ENCODE measurements at places on chromosomes 5 and 9.
A peak's percentile ranks its signal among the peaks of the same experiment; 100 is the strongest.

DNA sequence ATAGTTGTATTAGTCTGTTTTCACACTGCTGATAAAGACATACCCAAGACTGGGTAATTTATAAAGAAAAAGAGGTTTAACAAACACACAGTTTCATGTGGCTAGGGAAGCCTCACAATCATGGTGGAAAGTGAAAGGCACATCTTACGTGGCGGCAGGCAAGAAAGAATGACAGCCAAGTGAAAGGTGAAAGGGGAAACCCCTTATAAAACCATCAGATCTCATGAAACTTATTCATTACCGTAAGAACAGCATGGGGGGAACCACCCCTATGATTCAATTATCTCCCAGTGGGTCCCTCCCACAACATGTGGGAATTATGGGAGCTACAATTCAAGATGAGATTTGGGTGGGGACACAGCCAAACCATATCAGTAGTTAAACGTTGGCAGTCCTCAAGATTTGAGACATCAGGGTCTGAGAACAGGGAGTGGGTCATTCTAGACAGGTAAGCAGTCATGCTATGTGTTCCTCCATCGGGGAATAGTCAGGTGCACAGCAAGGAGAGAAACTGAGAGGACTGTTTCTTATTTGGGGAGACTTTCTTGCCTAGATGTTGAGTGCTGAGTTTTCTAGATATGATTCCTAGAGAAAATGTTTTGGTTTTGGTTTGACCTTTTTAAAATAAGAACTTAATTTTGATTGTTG, 45.8 kb upstream of the ENTREP1 start:
- no peak for DNase-seq

- DNase-seq, result no peak
Measured at GRCh38 chr5:149426931-149427330, 47.8 kb upstream of the IL17B start.

- no peak for DNase-seq
Measured at GRCh38 chr5:114636271-114636670, 274.4 kb downstream of the KCNN2 start.

DNA sequence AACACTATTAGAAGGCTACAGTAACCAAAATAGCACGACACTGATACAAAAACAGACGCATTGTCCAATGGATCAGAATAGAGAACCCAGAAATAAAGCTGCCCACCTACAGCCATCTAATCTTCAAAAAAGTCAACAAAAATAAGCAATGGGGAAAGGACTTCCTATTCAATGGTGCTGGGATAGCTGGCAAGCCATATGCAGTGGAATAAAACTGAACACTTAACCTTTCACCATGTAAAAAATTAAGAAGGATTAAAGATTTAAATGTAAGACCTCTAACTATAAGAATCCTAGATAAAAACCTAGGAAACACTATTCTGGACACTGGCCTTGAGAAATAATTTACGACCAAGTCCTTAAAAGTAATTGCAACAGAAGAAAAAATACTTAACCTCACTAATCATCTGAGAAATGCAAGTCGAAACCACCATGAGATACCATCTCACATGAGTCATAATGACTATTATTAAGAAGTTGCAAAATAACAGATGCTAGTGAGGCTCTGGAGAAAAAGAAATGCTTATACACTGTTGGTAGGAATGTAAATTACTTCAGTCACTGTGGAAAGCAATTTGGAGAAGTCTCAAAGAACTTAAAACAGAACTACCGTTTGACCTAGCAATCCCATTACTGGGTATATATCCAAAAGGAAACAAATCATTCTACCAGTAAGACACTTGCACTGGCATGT, 203.3 kb upstream of the CDH9 start:
- no peak for DNase-seq

DNA sequence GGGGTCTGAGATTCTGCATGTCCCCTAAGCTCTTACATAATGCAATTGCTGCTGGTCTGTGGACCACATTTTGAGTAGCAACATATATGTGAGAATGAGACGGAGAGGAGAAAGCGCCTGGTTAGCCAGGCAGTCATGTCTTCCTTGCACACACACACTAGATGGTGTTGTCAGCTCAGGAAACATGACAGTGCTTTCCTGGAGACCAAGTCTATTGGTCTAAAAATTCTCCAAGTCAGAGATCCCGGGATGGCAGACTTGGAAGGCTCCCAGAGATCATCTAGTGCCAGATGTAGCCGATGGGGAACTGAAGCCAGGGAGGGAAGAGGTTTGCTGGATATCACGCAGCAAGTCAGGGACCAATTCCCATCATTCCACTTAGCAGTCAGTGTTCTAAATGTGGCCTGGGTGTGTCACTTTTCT, 53.4 kb downstream of the GALNT12 start:
- no peak for DNase-seq

GRCh38 chr5:135642488-135642870, 63.7 kb upstream of the CXCL14 start:
- DNase-seq, result no peak

DNA sequence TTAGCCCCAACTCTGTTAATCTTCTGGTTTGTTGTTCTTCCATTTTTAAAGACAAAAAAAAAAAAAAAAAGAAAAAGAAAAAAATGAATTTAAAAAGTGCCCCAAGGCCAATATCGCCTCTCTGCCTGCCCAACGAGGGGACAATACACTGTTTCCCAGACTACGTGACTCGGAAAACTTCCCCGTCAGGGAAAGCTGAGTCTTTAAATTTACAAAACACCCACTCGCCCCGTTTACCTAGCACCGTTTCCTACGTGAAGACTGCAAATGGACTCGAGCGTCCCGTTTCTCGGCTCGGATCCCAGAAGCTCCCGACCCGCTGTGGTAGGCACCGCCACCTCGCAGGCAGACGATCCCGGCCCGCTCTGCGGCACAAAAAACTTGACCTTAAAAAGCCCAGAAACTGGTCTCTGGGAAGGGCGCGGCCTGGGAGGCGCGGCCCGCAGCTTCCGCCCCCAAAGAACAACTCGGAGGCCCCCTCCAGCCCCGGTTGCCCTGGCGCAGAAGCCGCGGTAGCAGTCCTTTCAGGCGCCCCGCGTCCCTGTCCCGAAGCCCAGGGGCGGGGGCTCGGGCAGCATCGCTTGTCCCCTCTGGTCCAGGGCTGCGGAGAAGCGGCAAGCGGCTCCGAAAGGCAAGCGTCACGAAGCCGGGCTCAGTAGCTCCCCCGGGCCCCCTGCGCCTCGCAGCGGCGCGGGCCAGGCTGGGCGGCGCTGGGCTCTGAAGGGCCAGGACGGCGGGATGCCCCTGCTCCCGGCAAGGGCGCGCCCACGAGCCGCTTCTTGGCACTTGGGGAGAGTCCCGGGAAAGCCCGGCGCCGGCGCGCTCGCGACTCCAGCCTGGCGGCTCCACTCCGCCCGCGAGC, at the start of gene GCNT4:
TSS of gene GCNT4 (minus strand) at position 367 of the 862 bp plus-strand sequence. CDS start 22,521 bp downstream, outside the sequence.
- peak; percentile 25 for DNase-seq

DNA sequence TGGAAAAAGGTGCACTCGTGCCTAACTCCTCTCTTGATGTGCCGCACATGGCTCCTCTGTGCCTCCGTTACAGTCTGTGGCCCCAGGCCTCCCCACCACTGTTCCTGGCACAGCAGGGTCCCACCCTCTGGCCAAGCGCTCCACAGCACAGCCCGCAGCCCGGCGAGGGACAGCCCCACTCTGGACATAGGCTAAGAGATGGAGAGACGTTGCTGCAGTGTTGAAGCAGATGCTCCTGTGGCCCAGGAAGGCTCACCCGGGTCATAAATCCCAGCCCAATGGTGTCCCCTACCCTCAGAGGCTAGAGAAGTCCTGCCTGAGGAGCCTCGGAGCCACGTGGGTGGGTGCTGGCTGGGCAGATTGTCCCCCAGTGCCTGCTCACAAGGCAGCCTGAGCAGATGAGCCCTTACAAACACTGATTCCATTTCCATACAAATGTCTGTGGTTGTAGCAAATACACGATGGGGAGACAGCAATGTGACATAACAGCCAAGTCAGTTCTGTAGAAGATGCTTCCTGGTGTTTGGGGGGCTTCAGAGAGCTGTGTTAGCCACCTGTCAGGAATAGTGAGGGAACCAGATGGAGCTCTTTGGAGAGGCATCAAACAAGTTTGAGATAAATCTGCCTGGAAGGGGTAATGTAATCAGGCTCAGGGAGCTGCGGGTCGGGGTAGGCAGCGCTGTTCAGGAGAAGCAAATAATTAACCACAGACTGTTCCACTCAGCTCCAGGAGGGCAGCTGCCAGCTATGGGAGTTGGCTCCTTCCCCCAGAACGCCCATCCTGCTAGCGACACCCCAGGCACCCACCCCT, 41.7 kb downstream of the C5orf15 start:
- no peak for DNase-seq

GRCh38 chr5:118095115-118095514, 893.2 kb downstream of the DTWD2 start:
- no peak for DNase-seq

- no peak for DNase-seq
Measured at GRCh38 chr9:121736934-121737462, 85.6 kb downstream of the DAB2IP start.

GRCh38 chr5:67032921-67033664, 163.5 kb downstream of the CD180 start:
- no peak for DNase-seq

DNA sequence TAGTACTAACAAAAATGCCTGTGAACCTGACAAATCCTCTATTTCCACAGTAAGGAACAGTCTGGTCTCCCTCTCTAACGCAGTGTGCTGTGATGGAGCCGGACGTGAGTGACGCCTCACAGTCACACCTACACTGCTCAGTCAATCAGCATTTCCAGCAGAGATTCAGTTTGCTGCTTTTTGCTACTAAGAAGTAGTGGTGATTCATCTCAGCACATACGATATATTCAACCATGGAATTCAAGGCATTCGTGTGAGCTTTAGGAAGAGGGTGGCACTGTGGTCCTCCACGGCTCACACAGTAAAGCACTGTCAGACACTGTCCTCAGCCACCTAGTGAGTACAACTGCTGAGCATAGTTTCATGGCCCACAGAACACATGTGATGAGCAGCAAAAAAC, 70.9 kb downstream of the SETX start:
- DNase-seq, result no peak

DNA sequence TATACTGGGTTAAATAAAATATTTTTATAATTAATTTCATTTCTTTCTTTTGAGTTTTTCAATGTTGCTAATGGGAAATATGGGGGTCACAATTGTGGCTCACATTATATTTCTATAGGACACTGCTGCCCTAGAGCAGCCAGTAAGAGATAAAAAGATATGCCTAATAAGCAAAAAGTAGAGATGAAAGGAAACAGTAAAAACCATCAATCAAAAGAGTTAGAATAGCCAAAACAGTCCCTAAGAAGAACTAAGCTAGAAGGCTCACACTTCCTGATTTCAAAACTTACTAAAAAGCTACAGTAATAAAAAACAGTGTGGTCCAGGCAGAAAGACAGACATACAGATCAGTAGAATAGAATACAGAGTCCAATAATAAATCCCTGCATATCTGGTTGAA, 104.4 kb downstream of the FANCC start:
- no peak for DNase-seq

DNA sequence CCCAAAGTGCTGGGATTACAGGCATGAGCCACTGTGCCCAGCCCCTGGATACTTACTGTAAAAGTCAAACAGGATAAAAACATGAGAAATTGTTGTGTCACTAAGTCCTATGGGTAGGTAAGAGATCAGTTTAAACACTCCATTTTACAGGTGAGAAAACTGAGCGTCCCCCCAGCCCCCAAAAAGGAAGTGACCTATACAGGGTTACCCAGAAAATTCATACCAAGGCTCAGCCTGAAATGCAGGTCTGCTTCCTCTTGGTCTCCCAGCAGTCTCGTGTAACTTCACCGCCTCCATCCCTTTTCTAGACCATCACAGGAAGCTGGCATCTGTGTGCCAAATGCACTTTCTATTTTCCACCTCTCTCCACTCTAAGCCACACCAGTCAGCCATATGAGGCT, 57.2 kb downstream of the TMOD1 start:
- DNase-seq, result no peak

DNA sequence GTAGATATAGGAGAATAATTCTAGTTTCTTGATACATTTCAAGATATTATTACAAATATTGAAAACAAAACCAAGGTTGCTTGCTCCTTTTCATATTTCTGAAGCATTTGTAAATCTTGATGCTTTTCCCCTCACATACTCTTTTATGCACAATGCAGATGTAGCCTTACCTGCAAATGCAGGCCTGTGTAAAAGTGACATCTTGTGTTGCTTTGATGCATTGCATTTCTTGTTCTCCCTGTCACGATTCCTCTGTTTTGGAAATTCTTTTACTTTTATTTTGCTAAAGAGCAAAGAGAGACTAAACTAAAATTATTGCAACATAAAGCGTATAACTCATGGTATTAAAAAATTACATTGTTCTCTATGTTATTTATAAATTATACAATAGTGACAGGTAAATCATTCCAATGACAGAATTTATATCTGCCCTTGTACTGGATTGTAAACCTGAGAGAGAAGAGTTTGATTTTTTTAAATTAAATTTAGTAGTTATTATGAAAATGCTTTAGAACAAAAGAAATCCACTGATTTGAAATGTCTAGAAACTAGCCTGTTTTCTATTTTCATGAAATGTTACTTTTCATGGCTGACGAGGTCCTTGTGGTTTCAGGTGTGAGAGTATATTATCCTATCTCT, 970.0 kb downstream of the MAT2B start:
- no peak for DNase-seq

- no peak for DNase-seq
Measured at GRCh38 chr9:78468231-78468630, 171.3 kb downstream of the PSAT1 start.

All from central memory CD8-positive, alpha-beta T cell (primary cell).